ENCODE measurements at places on chromosomes 3 and 15.

DNA sequence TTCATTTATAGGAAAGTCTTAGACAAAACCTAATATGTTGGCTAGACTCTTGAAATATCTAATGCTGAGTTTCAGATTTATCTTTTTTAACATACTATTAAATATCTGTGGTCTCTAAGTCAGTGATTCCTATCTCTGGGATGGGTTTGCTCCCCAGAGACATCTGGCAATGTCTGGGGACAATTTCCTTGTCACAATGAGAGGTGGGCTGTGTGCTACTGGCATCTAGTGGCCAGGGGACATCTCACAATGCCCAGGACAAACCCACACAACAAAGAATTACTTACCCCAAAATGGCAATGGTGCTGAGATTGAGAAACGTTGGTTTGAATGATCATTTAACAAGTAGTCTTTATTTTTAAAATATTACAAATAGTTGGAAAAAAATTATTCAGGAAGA is 602.1 kb downstream of the MAGI1 start:
- no peak for DNase-seq

- no peak for DNase-seq
Measured at GRCh38 chr15:98719137-98719740, 70.9 kb downstream of the IGF1R start.

- no peak for DNase-seq
Measured at GRCh38 chr3:63364910-63365309, 86.8 kb downstream of the SYNPR start.

- no peak for DNase-seq
Measured at GRCh38 chr3:188853856-188854771, 317.7 kb upstream of the TPRG1 start.

DNA sequence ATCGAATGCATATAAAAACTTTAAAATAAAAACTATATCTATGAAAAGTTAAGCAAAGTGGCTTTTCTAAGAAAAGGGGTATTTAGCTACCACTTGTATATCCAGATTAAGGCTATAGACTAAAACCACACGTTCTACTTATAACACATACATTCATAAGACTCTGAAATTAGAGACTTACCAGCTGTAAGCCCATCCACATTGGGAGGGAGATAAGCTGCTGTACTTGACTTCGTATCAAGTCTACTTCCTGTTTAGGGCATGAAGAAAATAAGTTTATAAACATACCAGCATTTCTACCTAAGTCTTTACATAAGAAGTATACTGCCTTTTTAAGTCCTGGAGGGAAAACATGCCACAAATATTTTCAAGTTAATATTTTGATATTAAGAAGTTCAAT is 27.7 kb downstream of the AQR start:
- no peak for DNase-seq

DNA sequence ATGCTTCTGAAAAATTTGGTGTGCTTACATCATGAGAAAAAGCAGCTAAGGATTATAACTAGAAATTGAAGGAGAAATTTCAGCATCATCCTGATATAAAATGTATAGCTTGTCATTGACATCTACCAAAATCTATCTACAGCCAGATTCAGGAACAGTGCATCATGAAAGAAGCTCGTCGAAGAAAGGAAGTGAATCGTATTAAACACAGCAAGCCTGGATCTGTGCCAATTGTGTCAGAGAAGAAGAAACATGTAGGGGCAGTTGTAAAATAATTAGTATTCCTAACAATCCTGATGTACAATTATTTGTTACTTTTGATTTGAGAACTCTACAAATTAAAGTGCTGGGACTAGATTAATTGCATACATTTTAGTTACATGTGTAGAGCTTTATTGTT is 37.2 kb downstream of the AP4E1 start:
- DNase-seq = no peak

DNA sequence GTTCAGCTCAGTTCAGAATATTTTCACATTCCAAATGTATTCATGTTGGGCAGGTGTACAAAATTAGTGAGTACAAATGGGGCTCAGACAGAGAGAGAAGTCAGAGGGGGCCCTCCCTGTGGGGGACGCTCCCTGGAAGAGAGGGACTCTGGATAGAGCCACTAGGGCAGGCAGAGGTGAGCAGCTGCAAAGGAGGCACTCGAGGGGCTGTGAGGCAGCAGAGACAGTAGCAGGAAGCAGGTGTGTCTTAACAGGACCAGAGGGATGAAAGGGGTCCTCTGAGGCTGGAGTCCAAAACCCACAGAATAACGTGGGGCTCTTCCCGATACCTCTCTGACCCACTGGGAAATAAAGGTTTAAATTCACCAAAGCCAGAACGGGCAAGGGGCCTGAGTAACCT is 127.1 kb downstream of the MEGF11 start:
- DNase-seq = no peak

DNA sequence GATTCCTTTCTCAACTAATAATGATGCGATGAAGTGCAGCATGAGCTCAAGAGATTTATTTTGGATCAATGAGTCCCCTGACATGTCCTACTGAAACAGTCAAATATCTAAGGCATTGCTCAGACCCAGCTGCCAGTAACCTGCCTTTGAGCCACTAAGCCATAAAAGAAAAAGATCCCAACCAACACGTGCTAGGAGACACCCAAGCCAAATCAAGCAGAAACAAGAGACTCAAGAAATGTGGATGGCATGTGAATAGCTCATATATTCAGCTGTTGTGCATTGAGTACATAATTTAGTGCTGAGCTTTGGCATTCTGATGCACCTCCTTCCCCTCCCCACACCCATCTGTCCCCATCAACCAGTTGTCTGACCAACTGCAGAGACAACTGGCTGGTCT is 29.2 kb downstream of the GJD2 start:
- no peak for DNase-seq

- DNase-seq = peak; percentile 52
Measured at GRCh38 chr3:66609660-66610561, 109.1 kb upstream of the LRIG1 start.

- DNase-seq = no peak
Measured at GRCh38 chr3:149872589-149872988, 59.6 kb downstream of the RNF13 start.

GRCh38 chr15:99010768-99011167 is 3.2 kb upstream of the PGPEP1L start:
- DNase-seq = no peak

DNA sequence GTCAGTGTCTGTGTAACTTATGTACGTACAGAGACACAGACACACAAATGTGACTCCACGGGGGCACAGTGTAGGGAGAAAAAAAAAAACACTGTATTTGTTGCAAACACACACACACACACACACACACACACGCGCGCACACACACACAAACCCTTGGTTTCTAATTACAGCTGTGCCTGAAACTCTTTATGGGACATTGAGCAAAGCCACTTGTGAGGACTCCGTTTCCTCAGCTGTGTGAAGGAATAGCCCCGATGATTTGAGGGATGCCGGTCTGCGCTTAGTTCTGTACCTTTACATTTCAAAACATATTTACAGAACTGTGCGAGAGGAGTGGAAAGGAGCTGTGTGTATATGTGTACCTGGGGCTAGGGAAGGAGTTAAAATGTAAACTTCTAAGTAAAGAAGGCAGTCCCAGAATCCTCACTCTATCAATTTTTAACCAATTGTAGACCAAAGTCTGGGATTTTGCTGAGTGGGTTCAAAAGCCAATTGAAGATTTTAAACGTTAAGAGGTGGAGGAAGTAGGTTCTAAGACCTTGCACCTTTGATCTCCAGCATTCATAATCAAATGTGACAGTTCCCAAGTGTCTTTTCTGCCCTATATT is 5.3 kb upstream of the BCL6 start:
- peak; percentile 60 for DNase-seq

DNA sequence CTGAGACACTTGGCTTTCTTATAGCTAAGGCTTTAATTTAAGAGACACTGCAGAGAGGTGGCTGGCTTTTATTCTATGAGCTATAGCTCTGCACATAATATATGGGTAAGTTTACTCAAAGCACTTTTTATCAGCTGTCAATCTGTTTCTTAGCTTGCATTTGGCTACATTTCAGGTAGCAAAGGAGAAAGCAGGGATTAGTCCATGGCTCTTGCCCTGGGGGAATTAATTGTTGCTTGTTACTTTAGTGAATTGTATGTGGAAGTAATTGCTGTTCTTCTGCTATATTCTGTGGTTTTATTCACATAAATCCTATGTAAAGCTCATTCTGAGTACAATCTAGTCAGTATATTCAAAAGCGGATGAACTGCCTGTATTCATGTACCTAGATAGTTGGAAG is 14.4 kb upstream of the CCDC39 start:
- no peak for DNase-seq

GRCh38 chr15:32685576-32685975 is 32.2 kb upstream of the GREM1 start:
- no peak for DNase-seq

DNA sequence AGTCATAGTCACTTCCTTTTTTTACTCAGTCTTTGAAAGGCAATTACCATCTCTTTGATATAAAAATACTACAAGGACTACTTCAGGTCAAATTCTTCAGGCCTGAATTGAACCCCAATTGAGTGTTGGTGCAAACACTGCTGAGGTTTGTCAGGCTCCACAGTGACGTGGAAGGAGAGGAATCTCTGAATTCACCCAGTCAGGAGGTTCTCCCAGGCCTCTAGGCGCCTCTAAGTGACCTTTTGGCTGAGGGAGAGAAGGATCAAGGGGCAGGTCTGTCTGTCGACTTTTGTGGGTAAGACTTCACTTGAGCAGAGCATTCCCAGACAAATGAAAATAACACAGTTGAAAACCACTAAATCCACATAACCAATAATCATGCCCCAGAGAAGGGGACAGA is 227.6 kb upstream of the CHRNA7 start:
- DNase-seq = no peak

- no peak for DNase-seq
Measured at GRCh38 chr3:24355806-24356205, 138.8 kb downstream of the THRB start.

DNA sequence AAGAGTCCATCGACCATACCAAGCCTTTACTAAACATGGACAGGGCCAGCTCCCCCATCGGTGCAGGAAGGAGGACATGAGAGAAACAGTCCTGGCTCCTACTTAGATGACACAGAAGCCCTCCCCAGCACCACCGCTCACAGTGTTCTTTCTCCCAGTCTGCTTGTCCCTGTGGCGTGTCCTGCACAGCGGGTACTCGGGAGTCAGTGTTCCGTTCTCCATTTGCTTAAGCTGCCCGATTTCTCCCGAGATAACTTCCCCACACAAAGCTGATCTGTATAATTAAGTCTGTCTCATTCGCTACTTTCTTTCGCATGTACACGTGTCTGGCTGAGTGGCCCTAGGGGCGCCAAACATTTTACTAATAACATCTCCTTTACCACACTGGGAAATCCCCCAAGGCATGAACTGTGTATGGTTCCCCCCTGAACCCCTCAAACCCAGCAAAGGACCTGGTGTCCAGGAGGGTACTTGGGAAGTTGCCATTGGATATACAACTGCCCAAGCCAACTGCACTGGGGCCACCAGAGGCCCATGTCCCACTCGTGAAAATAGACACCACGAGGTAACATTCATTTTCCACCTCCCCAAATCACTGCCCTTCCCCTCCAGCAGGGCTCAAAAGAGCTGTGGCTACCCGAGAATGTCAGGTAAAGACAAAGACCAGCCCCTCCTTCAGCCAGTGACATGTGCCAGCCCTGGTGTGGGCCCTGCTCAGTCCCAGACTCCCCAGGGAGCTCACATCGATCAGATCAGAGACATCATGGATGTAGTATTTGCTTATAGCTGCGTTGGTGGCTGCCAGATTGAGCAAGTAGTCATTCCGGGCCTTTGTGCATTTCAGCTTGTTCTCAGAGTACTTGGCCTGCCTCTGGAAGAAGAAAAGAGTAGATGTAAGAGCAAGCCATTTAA is 96.5 kb upstream of the RAD18 start:
- DNase-seq = no peak

DNA sequence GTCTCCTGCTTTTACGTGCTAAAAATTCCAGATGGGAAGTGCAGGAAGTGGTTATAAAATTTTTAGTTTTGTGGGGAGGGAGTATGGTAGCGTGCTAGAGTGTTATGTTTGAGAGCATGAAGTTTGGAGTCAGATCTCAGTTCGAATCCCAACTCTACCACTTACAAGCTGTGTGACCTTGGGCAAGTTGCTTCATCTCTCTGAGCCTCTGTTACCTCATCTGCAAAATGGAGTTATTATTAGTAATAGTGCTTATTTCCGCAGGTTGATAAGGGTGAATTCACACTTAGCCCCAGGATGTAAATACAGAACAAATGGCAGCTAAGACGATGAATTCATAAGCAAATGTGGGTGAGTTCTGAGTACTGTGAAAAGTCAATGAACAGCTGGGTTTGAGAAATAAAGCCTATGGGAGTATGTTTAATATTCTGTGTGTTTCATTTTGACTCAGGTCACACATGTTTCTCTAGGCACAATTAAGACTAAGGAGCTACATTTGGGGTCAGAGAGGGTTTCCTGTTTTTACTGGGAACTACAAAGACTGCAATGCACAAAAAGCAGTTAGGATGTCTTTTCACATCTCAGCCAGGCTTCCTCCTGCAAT is 73.1 kb upstream of the FEZF2 start:
- no peak for DNase-seq

GRCh38 chr3:81242871-81243270 is 518.6 kb downstream of the GBE1 start:
- DNase-seq = no peak

DNA sequence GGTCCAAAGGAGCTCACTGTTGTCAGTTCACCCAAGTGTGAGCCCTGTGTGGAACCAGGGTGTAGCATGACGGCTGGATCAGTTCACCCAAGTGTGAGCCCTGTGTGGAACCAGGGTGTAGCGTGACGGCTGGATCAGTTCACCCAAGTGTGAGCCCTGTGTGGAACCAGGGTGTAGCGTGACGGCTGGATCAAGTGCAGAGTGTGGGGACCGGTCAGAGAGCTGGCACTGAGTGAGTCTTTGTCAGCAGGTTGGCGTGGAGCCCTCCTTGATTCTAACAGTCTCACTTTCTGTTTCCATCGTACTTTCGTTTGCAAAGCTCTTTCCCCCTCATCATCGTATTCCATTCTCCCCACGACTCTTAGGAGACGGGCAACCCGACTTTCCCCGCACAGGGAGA is 57.9 kb upstream of the DLG1 start:
- DNase-seq = no peak

DNA sequence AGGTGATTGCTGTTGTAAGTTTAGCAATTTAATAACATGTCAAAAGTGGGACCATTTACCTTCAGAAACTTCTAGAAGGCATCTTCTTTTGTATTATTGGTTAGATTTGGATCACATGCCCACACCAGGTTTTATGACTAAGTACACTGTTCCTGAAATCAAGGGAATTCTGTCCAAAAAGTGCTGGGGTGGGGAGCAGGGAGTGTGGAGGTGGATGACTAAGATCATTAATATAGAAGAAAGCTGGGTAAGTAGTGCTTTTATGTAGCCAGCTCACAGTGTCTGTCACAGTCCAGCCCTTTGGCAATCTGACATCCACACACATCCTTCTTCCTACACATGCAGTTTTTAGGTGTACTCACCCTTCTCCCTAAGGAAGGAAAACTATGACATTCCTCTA is 120.0 kb downstream of the TMCO5A start:
- DNase-seq = no peak

GRCh38 chr15:25850154-25851111 is 12.7 kb downstream of the ATP10A start:
- peak; percentile 57 for DNase-seq

- no peak for DNase-seq
Measured at GRCh38 chr15:90064911-90065681, 37.2 kb downstream of the IDH2 start.

Data from colonic mucosa (tissue), 4 donors.